ENCODE measurements at places on chromosomes 12 and 14.

DNA sequence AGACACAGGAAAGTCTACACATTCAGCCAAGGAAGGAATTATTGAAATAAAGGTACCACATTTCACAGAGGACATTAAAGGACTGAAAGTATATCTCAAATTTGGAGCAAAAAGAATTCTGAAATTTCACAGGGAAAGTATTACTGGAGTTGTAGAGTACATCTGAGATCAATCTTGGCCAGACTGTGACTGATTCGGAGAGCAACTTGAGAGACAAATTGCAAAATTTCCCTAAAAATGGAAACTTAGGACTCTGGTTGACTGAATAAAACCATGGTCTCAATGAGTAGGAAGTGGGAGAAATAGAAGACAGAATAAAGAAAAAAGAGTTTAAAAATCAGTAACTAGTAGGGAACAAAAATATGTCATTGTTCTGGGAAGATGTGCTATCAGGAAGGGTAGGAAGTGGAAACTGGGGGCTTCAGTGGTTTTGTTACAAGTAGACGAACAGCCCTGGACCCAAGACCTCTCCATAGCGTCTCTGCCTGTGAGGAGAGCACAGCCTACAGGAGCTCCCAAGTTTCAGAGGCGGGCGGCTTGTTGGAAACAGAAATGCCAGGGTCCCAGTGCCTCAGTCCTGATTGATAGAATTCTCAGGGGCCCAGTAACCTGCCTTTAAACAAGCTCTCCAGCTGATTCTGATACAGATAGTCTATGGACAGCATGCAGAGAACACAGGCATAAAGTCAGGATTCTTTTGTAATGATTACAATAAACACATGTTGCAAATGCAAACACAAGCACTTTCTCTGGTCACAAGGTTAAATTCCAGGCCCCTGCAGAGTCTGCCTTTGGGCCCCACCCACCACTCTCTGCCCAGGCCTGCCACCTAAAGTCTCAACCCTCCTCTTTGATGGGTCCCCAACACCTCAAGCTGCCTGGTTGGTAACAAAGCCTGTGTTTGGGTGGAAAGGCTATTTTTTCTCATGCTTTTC, 63.1 kb downstream of the BBS10 start:
- no peak for DNase-seq

GRCh38 chr12:121224591-121224990, 14.7 kb downstream of the P2RX4 start:
- DNase-seq: no peak

DNA sequence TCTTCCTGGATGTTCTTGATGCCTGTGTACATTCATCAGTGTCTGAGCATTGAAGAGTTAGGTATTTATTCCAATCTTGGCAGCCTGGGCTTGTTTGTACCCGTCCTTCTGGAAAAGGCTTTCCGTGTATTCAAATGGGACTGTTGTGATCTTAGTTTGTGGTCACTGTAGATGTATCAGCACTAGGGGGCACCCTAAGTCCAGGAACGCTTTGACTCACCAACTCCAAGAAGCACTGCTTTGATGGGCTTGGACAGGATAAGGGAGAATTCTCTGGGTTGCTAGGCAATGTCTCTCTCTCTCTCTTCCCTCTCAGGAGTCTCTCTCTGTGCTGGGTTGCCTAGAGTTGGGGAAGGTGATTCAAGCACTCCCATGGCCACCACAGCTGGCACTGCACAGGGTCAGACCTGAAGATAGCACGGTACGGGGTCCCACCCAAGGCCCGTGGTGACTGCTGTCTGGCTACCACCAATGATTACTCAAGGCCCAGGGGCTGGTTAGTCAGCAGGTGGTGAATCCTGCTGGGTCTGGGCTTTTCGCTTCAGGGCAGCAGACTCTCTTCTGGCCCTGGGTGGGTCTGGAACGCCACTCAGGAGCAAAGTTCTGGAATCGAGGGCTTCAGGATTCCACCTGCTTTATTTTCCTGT, 211.1 kb upstream of the RGS6 start:
- no peak for DNase-seq

- no peak for DNase-seq
Measured at GRCh38 chr12:113845900-113846674, 120.0 kb downstream of the RBM19 start.

GRCh38 chr12:79373896-79374499, 316.8 kb downstream of the PAWR start:
- no peak for DNase-seq

DNA sequence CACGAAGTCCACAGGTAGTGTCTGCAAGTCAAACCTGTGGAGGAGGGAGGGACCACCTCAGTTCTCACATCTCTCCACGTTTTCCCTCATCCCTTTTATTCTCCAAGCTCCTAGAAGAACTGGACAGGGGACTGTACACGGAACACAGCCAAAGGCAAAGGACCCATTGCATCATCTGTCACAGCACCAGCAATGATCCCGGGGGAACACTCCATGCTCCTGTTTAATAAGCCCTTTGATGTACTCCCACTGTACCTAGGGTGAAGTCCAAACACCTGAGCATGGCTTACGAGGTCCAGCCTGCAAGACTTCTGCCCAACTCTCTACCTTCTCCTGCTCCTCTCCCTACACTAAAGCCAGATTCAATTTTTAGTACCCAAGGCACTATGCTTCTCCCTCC, 26.5 kb downstream of the PRPF40B start:
- no peak for DNase-seq

GRCh38 chr12:113162102-113163029, 12.8 kb downstream of the CFAP73 start:
- no peak for DNase-seq

GRCh38 chr14:102898776-102899515, 23.5 kb upstream of the AMN start:
- DNase-seq: no peak

- DNase-seq: no peak
Measured at GRCh38 chr14:30242744-30243143, 315.1 kb upstream of the PRKD1 start.

- no peak for DNase-seq
Measured at GRCh38 chr12:51951843-51952722, 584 bp downstream of the ACVR1B start.

DNA sequence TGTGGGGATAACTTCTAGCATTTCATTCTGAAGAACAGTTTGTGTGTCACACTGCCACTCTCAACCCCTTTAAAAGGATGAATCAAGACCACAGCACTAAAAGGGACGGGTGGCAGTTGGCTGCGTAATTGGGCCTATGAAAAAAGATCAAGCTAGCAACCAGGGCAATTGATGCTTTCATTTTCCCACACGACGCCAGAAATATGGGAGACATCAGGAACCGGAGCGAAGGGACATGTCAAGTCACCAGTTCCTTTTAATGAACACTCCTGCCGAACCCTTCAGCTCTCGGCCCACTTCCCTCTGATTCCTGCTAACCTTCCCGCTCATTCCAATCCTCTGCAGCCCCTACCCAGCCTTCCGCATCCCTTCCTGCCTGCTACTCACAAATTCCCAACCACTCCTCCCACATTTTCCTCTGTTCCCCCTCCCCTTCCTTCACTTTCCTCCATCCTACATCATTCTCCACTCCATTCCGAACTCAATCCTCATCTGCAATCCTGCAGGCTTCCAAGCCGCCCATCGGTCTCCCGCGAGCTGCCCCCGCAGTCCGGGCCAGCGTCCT, 753 bp downstream of the CSRNP2 start:
- no peak for DNase-seq

All from activated naive CD8-positive, alpha-beta T cell treated with anti-CD3 and anti-CD28 coated beads, Interleukin-2, amount 50 U/mL, for 16 hours (primary cell).